ENCODE measurements at places on chromosomes 6 and 20.

GRCh38 chr6:110329348-110329713 is 28.8 kb downstream of the METTL24 start:
- DNase-seq = peak; percentile 58

GRCh38 chr20:62935204-62935967 is 2.6 kb upstream of the GID8 start:
- DNase-seq = no peak

DNA sequence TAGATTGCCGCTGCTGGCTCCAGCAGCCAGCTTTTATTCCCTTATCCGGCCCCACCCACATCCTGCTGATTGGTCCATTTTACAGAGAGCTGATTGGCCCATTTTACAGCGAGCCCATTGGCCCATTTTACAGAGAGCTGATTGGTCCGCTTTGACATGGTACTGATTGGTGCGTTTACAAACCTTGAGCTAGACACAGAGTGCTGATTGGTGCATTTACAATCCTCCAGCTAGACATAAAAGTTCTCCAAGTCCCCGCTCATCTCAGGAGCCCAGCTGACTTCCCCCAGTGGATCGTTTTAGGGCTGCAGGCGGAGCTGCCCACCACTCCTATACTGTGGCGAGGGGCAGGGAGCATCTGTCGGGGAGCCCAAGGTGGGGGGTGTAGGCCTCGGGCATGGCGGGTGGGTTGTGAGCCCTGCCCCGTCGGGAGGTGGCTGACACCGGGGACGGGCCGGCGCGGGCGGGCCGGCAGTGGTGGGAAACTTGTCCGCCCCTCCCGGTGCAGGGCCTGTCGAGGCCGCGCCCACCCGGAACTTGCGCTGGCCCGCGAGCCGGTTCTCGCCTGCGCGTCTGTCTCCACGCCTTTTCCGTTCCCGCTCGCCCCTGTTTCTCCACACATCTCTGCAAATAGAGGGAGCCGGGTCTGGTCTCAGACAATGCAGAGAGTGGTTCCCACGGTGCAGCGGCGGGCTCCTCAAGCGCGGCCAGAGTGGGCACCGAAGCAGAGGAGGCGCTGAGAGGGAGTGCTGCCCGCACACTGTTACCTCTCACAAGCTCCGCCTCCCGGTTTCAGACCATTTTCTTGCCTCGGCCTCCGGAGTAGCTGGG is 86.1 kb upstream of the STMND1 start:
- DNase-seq = peak; percentile 54

DNA sequence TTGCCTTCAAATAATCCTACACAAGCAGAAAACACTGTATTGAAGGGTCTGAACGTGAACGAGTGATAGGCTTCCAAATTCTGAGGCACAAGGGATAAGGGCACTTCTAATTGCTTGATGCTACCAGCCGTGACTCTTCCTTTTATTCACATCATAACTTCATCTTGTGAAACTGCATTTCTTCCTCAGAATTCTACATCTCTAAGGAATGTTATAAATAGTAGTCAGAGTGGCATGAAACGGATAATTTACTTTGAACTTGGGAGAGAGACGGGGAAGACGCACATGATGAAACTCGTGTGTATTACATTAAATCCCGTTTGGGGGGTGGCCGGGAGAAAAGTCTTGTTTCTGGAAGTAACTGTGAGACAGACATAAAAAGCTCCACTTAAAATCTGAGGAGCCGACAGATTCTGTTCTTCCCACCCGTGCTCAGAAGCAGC is 754 bp downstream of the HDDC2 start:
- DNase-seq = peak; percentile 37

DNA sequence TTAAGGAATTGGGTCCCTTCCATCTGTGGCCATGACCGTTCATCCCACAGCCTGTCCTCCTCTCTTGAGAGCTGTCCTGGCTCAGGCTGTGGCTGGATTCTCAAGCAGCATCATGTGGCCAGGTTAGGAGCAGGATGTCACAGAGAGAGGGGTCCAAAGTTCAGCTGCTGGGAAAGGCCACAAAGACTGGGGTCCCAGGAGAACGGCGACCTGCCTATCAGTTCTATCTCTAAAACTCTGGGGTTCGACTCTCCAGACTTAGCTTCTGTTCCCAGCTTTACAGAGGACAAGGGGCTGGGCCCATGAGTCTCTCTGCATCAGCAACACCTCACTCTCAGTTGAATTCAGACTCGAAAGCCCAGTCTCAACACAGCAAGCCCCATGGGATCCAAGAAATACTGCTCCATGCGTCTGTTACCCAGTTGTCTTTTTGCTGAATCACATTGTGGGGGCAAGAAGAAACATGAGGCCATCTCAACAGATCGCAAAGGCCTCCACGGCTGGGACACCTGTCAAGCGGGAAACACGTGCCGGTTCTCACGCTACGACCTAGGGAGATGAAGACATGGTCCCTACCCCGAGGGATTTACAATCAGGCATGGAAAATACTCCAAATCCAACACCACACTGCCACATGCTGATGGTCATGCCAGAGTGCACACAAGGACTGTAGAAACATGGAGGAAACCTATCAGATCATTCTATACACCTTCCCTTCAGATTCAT is 95.4 kb downstream of the SLC22A23 start:
- no peak for DNase-seq

DNA sequence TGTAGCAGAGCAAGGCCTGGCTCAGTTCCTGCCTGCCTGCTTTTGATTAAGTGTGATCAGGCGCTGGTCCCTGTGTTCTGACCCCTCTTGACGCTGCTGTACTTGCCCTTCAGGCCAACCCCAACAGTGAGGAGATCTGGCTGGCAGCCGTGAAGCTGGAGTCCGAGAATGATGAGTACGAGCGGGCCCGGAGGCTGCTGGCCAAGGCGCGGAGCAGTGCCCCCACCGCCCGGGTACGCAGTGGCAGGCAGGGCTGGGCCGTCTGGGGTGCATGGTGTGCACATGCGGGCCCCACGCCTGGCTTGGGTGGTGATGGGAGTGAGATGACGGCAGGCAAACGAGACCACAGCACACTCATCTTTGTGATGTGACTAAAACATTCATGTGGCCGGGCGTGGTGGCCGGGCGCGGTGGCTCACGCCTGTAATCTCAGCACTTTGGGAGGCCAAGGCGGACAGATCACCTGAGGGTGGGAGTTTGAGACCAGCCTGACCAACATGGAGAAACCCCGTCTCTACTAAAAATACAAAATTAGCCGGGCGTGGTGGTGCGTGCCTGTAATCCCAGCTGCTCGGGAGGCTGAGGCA is 10.1 kb upstream of the C20orf204 start:
- DNase-seq = no peak

DNA sequence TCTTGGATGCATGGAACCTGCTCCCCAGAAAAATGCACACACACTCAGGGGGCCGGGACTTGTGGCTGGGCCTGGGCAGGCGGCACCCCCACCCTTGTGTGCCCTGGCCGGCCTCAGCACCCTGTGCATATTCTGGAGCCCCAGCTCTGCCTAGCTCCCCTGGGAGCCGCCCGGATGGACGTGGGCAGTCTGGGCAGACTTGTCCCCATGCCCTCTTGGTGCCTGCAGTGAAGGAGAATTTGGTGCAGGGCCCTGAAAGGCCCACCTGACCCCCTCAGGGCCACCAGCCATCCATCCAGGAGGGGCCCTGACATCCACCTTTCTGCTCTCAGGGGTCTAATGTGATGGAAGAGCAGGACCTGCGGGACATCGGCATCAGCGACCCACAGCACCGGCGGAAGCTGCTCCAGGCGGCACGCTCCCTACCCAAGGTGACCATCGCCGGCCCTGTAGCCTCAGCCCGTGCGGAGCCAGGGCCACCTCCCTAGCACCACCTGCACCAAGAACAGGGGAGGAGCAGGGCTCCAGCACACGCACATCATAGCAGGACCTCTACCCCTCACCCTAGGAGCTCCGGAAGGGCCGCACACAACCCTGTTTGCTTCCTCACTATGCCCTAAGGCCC is 62.8 kb downstream of the TCP11 start:
- DNase-seq = no peak

- DNase-seq = no peak
Measured at GRCh38 chr20:57561356-57562279, 708 bp downstream of the PCK1 start.

DNA sequence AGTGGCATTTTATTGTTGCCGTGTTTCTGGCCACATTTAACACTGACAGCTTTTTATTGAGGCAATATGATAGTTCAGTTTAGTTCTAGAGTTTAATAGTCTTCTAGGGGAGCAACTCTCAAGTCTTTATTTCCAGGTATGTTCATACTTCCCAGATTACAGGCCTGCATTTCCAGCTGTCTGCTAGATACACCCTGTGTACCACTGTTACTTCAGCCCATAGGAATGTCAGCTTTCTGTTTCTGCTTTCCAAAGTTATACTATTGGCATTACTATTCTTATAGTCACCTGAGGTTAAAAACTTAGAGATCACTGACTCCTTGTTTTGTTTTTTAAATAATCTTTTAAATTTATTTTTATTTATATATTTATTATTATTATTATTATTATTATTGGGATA is 7.6 kb downstream of the ZNF451 start:
- peak; percentile 22 for DNase-seq

DNA sequence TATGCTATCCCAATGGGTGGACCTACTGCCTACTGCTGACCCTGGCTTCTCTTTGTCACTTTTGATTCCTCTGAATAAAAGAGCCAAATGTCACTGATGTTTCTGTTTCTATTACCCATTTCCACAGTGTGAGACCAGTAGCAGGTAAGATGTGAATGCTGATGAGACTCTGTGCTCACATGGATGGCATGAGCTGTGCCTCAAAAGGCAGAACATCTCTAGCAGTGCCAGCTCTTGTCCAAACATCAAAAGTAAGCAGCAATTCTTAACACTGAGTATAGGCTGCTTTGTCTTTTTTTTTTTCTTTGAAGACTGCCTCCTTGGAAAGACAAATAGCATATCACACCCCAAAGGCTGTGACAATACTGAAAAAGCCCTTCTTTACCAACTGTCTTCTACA is 459.2 kb upstream of the RUNX2 start:
- DNase-seq = no peak
